ENCODE measurements at places on chromosomes 1 and 21.
A peak's percentile ranks its signal among the peaks of the same experiment; 100 is the strongest.

- no peak for DNase-seq
Observed at GRCh38 chr1:41754540-41754939, 164.2 kb downstream of the HIVEP3 start.

GRCh38 chr1:31105646-31106045 lies 40.1 kb upstream of the PUM1 start:
- no peak for DNase-seq

- no peak for DNase-seq
Observed at GRCh38 chr1:160089883-160090282, 8.5 kb downstream of the IGSF8 start.

DNA sequence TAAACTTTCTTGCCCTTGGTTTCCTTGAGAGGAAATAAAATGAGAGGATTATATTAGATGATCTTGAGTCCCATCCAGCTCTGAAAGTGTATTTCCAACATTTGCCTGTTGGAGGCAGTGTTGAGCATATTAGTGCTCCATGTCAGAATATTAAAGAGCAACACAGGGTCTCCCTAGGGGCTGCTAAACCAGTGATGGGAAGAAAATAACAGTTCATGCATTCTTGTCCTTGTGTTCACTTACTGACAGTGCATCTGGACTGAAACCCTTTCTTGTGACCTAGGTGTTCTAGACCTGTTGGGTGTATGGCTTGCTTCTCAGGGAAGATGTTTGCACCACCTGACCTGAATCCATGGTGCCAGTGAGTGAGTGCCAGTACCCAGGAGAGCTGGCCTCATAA lies 124.7 kb upstream of the KIAA0040 start:
- no peak for DNase-seq

- no peak for DNase-seq
Observed at GRCh38 chr1:160024195-160024905, 7.4 kb downstream of the PIGM start.

- DNase-seq: peak; percentile 20
Observed at GRCh38 chr1:160083968-160084770, 2.8 kb downstream of the KCNJ9 start.

GRCh38 chr1:180040034-180040433 lies 85.4 kb downstream of the CEP350 start:
- DNase-seq: peak; percentile 42

DNA sequence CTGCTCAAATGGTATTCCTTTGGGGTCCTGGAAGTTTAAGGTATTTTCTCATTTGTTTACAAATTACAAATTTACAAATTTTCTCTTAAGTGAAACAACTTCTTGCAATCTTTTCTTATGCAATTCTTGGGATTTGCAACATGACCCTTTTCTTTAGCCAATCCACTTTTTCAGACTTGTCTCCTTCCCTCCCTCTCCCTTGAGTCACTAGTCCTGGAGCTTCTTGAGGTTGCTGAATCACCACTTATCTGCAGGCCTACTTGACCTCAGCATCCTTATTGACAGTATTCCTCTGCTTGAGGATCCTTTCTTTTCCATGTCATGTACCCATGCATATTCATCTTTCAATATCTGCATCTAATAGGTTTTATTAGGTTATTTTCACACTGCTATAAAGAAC lies 302.8 kb upstream of the ADAMTS5 start:
- peak; percentile 26 for DNase-seq

- DNase-seq: peak; percentile 23
Observed at GRCh38 chr1:231242516-231243198, 1.6 kb downstream of the GNPAT start.

GRCh38 chr1:172770071-172770470 lies 111.2 kb downstream of the FASLG start:
- peak; percentile 73 for DNase-seq

DNA sequence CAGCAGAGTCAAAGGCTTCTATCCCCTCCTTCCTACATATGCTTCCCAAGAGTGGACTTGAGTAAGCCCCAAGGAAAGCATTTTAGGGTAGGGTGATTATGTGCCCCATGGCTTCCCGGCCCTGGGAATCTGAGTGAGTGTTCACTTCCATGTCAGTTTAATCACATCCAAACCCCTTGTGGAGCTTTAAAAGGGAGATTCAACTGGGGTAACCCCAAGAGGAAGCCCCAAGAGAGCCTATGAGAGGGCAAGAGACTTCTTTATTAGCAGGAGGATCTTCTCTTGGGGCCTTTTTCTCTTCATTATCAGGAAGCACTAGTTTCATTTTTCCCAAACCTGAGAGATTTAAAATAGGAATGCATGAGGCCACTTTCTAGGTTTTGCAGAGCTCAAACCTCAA lies 97.0 kb upstream of the IRF2BP2 start:
- DNase-seq: no peak

- peak; percentile 57 for DNase-seq
Observed at GRCh38 chr1:207004931-207005830, 27.4 kb downstream of the C1orf116 start.

DNA sequence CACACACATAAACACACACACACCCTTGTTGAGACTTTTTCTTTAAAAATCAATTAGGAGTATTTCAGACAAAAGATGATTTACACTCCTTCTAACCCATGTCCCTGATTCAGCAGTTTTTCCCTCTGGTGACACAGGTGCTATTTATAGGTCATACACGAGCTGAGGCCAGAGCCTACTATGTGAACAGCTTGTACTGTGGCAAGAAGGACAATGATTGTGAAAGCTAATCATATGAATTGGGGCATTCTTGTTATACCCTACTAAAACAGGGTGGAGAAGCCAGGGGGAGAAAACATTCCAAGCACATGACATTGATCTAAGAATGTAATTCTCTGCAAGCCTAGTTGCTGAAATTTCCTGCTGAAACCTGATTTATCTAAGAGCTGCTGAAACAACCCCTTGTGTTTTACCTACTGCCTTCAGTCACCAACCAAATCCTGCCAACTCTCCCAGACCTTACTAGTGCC lies 60.3 kb downstream of the XCL1 start:
- DNase-seq: peak; percentile 13

DNA sequence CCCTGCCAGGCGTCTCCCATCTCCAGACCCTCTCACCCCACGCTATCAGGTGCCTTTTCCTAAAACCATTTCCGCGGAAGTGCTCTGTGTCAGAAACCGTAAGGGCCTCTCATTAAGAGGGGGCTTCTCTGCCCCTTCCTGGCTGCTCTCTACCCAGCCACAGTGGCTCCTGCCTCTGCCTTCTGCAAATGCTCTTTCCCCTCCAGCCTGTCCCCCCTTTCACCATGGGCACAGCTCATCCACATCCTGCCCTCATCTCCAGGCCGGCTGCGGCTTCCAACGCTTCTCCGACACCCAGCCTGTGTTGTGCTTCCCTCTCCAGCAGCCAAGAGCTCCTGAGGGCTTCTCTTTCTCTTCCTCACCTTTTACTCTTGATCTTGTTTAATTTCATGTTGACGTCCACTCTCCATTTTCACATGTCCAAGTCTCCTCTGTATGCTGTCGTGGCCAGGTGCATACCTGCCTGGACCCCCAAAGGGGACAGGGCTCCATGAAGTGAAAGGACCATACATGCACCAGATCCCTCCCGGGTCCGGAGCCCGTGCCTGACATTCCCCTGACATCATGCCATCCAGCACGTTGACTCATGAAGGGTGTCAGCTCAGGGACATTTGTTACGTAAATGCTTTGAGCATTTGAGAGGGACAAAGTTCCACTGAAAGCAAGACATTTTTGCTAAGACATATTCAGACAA lies 306.5 kb downstream of the AJAP1 start:
- no peak for DNase-seq

- no peak for DNase-seq
Observed at GRCh38 chr1:29502911-29503840, 266.9 kb downstream of the PTPRU start.

DNA sequence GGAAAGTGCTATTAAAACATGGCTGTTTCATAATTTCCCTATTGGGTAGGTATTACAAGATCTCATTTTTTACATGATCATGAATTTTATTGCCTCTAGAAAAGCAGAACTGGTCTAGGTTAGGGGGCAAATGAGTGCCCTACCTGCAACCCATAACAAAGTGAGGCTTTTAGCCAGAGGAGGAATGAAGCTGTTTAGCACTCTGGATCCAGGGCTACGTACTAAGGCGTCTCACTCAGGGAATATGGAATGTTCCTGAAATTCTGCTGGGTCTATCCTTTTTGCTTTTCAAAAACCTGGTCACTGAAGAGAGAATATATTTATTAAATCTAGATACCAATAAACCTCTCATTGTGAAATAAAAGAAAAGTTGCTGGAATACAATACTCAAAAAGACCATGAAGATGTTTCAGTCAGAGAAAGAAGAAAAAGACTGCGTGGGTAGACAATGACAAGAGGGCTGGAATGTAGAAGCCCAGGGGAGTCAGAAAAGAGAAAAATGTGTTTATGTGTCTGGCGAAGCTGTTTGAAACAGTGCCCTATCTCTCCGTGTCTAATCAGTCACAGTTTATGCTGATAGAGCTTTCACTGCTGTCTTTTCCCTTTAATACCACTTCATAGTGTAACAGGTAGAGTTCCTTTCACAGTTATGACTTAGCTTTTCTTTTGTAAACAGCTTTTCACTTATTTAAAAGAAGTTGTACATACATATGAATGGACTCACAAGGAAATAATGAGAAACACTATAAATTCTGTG lies 25.0 kb upstream of the SYDE2 start:
- no peak for DNase-seq

GRCh38 chr1:17265162-17265561 lies 16.3 kb downstream of the PADI3 start:
- no peak for DNase-seq

DNA sequence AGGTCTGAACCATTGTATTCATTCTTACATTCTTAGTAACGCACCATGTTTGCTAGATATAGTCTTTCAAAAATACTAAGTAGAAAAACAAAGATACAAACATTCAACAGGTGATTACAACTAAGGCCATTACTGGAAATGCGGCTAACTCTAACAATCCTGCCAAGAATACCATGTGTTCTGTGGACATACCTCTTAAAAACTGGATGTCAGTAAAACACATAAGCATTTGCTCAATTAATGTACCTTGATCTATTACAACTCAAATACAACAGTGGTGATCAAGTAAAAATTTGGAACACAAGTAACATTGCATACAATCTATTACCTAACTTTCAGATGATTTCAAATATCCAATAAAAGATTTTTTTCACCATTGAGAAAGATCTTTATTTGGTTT lies 15.4 kb downstream of the ANGPTL3 start:
- DNase-seq: no peak

- DNase-seq: no peak
Observed at GRCh38 chr1:40105028-40105427, 8.0 kb upstream of the PPT1 start.

- peak; percentile 45 for DNase-seq
Observed at GRCh38 chr21:14522736-14523135, 23.4 kb downstream of the SAMSN1 start.

- DNase-seq: peak; percentile 35
Observed at GRCh38 chr1:68231627-68232288, 565 bp downstream of the WLS start.

GRCh38 chr1:200535605-200536004 lies 84.9 kb downstream of the KIF14 start:
- peak; percentile 17 for DNase-seq

DNA sequence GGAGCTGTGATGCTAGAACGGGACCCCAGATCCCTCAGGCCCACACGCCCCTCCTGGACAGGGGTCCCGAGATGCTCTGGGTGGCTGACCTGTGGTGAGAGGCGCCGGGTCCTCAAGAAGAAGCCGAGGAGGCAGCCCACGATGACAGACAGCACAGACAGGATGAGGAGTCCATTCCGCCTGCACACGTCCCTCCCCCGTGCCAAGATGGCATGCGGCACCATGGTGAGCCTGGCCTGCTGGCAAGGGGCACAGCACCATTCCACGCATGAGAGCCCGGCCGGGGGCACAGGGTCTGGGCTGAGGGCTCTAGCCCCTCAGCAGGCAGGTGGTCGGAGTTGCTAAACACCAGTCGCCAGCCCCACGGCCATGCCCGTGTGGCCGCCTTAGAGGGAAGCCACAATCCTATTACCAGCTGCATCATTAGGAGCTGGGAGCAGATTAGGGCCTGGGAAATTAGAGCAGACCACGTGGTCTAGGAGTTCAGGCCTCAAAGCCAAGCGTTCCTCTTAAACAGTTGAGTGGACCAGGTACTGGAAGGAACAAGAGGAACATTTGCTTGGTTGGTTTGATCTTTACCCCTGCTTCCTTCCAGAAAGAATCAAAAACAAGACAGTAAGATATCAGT lies at the start of gene SLC1A7:
SLC1A7 (minus strand) TSS at position 413 of the 628 bp plus-strand sequence; CDS start at position 224, 189 bp downstream.
- DNase-seq: no peak

- DNase-seq: peak; percentile 12
Observed at GRCh38 chr1:174266476-174266875, 107.2 kb downstream of the RABGAP1L start.

- DNase-seq: peak; percentile 16
Observed at GRCh38 chr1:42138586-42138985, 14.6 kb upstream of the GUCA2B start.

DNA sequence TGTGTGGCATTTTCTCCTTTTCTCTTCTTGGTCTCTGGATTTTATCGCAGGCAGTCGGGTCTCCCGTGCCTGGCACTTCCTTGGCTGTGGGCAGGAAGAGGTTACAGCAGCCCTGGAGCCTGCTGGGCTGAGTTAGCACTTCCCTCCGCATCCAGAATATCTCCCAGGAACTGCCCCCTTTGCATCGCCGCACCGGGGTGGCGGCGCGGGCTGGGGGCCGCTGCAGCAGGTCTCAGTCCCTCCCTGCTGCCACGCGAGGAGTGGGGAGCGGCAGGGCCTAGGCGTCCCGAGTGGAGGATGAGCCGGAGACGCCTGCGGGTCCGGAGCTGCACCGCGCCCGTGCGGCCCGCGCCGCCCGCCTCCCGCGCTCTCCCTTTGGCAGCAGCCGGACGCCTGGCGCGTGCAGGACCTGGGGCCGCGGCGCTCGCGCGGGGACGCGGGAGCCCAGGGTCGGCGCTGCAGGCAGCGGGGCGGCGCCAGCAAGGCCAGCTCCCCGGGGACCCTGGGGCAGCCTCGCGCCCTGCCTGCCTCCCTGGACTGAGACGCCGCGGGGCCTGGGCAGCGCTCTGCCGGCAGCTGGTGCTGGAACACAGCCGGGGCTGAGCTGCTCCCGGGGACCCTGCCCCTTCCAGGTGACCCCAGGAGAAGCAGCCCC lies 192.8 kb downstream of the PRDM2 start:
- DNase-seq: no peak

DNA sequence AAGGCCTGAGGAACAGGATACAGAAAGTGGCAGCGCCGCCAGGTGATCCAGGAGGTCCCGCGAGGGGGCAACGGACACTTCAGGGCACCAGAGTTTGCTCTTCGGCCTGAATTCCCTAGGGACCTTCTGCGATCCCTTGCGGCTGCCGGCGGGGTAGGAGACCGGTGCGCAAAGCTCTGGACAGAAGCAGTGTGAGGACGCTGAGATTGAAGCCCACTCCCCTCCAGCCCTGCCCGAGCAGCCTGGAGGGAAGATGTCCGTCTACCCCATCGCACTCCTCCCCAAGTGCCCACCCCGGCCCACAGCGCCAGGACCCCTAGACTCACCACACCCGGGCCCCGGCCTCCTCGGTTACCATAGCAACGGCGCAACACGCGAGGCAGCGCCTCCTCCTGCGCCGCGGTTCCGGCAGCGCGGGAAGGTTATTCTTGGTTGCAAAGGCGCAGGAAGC lies at the start of gene ANKRD45:
ANKRD45 (minus strand) TSS at position 361 of the 451 bp plus-strand sequence. CDS start 10,433 bp downstream, outside the sequence.
- no peak for DNase-seq
